ENCODE measurements at places on chromosomes 1 and 21. TPM values are rescaled to one million over a fixed set of nuclear protein-coding genes. Genes with fewer than 3 reads are reported as not detected.

TSPEAR gene
- total RNA-seq: not detected

CRB1 gene
- total RNA-seq: 0.30 TPM

AMY1B gene
- total RNA-seq: not detected

RFX5 gene
- 53.5 TPM for total RNA-seq

ZBTB8A gene
- 8.0 TPM for total RNA-seq

TLR5 gene
- 0.14 TPM for total RNA-seq

MIXL1 gene
- total RNA-seq: not detected

NKAIN1 gene
- total RNA-seq: not detected

TFF1 gene
- total RNA-seq: not detected

NBPF1 gene
- 107 TPM for total RNA-seq

KLHDC8A gene
- total RNA-seq: not detected

FAM151A gene
- total RNA-seq: not detected

RHEX gene
- not detected for total RNA-seq

AGT gene
- total RNA-seq: 0.09 TPM

FCRLB gene
- 3.7 TPM for total RNA-seq

SPRR5 gene
- not detected for total RNA-seq

S100A8 gene
- not detected for total RNA-seq

AK5 gene
- 10.6 TPM for total RNA-seq

FCRLA gene
- total RNA-seq: 0.83 TPM

ANKRD65 gene
- total RNA-seq: 0.18 TPM

SPRR1A gene
- total RNA-seq: not detected

CFHR3 gene
- 0.23 TPM for total RNA-seq

KIF14 gene
- total RNA-seq: 8.8 TPM

DDAH1 gene
- total RNA-seq: 41.3 TPM

REN gene
- total RNA-seq: not detected

KCNE2 gene
- total RNA-seq: not detected

CCDC17 gene
- total RNA-seq: 0.78 TPM

C1orf115 gene
- 0.30 TPM for total RNA-seq

CD34 gene
- 0.05 TPM for total RNA-seq

FMO3 gene
- total RNA-seq: not detected

TRABD2B gene
- total RNA-seq: 0.14 TPM

ZNF695 gene
- 0.59 TPM for total RNA-seq

ADGRB2 gene
- 28.5 TPM for total RNA-seq

ZBTB8OS gene
- total RNA-seq: 44.2 TPM

CD52 gene
- not detected for total RNA-seq

IVL gene
- 1.1 TPM for total RNA-seq

CAPN8 gene
- not detected for total RNA-seq

OR2T11 gene
- total RNA-seq: not detected

AGBL4 gene
- total RNA-seq: not detected

VCAM1 gene
- 64.1 TPM for total RNA-seq

LENEP gene
- not detected for total RNA-seq

SERPINC1 gene
- not detected for total RNA-seq

C1QTNF12 gene
- total RNA-seq: 0.92 TPM

LCE2B gene
- not detected for total RNA-seq

MCM3AP gene
- total RNA-seq: 129 TPM

FYB2 gene
- total RNA-seq: not detected

RER1 gene
- 88.2 TPM for total RNA-seq

OR2T29 gene
- not detected for total RNA-seq

PIP5K1A gene
- total RNA-seq: 84.4 TPM

CYP4X1 gene
- total RNA-seq: not detected

HTR6 gene
- not detected for total RNA-seq

TMEM240 gene
- 2.9 TPM for total RNA-seq
